ENCODE measurements at places on chromosomes 2 and 18.

DNA sequence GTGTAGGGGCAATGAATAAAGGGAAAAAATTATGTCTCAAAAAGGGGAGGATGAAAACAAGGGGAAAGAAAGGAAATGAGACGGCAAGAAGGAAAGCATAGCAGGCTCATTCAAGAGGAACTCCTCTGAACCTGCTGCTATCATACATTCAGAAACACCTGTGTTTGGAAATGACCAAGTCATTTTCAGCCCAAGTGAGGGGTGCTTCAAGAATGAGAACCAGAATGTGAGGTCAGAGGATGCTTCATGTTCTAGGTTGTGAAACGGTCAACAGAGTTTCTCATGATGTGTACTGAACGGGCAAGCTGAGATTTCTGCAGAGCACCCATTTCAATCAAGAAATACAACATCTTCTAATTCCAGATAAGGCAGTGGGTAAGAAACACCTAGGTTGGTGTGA is 1367.2 kb upstream of the CELF4 start:
- no peak for DNase-seq

GRCh38 chr2:142714600-142714999 is 162.9 kb upstream of the KYNU start:
- no peak for DNase-seq

DNA sequence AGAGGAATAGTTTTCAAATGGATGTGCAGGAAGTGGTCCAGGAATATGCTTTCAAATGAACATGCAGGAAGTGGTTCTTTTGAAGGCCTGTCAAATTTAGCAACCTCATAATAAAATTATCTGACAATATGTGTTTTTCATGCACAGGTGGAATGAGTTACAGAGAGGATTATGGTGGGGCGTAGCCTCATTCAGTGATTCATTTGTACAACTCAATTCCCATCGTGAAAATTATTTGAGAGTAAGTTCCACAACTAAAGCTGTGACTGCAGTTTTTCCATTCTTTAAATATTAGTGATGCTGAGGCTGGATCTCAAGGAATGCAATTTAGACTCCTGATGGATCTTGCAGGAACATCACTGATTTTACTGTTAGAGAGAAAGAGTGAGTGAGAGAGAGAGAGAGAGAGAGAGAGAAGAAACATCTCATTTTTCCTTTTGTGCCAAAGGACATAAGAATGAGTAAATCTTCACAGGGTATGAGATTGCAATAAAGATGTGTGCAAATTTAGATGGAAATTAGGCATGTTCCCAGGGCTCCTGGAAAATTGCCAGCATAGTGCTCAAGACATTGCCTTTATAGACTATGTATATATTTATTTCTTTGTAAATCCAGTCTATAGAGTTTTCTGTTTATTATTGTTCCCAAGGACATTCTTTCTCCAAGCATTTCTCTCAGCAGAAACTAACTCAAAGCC is 394.9 kb upstream of the ZEB2 start:
- DNase-seq: no peak

DNA sequence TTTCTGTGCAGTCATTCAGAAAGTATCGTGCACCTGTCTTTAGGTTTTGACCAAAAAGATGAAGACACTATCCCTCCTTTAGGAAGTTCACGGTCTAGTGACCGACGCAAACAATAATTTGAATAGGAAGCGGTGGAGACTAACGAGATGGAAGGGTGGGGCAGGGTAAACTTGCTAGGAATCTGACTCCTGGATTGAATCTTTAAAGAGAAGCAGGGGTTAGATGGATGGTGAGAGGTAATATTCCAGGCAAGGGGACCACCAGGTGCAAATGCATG is 651 bp upstream of the TXNL1 start:
- DNase-seq: no peak

- DNase-seq: no peak
These were observed 100.7 kb upstream of the SMAD7 start for GRCh38 chr18:49051311-49051967.

GRCh38 chr2:166115589-166115988 is 12.2 kb downstream of the SCN1A start:
- no peak for DNase-seq

DNA sequence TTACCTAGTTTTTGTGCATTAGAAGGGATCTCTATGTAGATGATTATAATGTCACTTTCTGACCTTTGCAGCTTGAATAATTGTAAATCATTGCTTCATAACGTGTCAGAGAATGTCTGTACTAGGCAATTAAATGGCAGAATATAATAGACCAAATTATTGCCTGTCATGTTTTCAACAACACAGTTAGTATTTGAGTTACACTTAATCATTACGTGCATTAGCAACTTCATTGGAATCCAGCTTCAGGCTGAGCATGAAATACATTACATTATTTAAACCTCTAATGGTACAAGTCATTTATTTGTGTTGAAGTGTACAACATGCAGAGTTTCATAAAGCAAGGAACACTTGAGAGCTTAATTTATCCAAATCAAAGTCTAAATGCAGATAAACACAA is 48.0 kb downstream of the ZNF407 start:
- DNase-seq: no peak

GRCh38 chr2:199818026-199818425 is 33.0 kb downstream of the FTCDNL1 start:
- no peak for DNase-seq

DNA sequence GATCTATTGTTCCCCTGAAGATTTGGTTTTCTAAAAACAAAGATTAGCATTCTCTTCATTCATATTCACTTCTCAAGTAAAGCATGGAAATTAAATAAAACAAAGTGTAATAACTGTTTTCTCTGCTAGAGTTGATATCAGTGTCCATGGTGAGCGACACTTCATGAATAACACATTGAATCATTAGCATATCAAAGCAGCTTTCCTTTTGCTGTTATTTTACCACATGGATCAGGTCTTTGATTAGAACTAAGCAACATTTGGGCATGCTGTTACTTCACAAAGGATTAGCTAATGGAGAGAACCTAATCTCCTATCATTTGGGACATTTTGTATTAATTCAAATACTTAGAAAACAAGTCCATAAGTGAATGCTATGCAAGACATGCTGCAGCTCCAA is 368.8 kb upstream of the CDH19 start:
- no peak for DNase-seq

DNA sequence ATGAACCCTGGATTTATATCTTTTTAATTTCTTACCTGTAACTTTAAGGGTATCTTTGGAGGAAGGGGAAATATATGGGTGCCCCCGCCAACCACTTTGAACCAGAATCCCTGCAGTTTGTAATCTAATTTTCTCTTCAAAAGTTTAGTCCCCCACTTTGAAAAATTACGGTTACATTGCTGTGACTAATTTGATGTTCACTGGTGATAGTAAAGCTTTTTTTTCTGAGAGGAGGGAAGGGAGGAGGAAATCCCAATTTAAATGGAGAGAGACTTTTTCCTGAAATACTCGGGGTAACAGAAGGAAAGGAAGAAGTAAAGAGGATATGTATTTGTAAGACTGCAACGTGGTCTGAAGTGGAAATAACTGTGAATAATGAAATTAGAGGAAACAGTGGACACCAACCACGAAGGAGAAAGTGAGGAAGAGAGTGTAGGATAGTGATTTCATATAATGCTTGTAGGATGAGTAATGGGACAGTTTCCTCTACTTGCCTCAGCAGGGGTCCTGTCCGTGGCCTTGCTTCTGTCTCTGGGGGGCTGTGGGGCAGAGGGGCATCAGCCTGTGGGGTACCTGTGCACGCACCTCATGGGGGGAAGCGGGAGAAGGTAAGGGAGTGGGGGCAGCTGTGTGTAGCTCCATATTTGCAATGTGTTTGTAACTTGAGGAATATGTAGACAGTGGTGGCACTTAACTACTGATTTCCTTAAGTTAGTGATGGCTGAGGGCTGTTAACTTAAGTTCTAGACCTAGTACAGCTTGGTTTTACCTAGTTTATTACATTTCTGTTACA is 161.1 kb downstream of the LTBP1 start:
- DNase-seq: no peak

GRCh38 chr2:55047677-55048299 is 2.5 kb downstream of the RTN4 start:
- peak; percentile 29 for DNase-seq

DNA sequence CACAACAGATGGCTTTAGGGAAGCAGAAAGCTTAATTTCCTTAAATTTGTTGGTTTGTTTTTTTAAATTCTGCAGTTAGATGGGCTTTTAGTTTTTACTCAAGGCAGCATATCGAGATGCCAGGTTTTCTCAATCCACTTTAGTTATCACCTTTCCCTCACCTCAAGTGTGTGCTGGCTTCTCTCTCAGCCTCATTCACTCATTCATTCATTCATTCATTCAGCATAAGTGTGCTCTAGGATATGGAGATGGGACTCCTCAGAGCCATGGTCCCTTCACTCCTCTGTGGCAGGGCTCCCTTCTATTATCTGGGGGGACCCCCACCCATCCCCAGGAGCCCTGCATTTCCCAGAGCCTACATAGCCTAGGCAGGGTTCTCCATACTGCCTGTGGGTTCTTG is 19.0 kb downstream of the VIL1 start:
- peak; percentile 23 for DNase-seq

DNA sequence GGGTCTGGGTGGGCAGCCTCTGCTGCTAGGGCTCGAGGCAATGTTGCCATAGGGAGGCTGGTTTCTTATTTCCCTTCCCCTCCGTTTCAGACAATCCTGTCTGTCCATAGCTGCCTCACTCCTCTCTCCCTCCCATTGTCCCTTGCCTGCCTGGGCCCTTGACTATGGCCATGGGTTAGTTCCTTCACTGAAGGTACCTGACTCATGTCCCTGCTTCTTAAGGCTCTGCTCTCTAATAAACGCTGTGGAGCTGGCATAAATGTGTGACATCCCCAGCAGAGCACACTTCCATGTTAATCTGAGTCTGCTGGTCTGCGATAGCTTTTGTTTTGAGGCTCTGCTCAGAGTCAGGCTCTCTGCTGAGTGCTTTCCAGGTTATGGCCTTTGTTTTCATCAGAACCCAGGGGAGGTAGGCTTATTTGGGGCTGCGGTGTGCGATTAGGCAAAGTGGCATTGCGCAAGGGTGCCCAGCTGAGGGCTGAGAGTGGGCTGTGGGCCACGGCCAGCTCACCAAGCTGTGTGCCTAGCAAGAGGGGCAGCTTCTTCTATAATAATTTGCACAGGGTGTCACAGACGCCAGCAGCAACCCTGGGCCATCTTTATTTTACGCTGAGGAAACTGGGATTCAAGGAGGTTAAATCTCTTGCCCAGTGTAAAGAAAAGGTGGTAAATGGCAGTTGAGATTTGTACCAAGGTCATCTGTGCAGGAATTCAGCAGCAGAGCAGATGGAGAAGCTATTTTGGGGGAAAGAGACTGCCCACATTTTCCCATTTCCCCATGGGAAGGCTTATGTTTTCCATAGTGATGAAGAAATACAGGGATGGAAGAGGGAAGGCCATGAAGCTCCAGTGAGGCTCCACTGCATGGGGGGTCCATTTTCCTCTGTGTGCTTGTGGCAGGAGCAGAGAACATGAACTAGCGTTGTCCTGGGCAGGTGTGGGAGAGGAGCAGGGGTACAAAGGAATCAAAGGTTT is 25.6 kb downstream of the MRPL33 start:
- no peak for DNase-seq

DNA sequence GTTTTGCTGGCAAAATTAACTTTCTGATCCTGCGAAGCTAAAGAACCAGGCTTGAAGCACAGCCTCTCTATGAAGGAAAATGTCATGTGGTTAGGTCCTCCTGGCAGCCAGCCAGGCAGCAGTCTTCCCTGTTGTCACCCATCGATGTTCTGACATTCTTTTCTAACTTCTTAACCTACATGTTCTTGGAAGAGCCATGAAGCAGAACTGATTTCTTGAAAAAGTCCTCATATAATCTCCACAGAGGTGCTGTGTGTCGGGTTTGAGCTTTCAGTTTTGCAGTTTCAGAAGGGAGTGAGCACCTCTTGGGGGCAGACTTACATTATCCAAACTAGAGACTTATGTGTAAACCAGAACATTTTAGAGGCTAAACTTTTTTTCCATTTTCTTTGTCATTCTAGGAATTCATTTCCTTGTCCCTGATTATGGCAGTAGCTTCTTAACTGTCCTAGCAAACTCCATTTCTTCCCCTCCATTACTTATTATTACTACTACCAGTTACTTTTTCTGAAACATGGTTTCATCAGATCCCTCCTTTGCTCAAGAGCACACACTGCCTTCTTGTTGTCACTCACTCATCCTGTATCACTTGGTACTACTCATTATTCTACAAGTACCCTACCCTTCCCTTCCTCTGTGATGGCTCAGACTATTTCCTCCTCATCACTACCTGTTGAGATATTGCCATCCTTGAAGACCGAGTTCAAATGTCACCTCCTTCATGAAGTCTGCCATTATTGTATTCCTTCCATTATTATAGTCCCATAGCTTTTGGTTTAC is 31.1 kb downstream of the DOK1 start:
- no peak for DNase-seq

DNA sequence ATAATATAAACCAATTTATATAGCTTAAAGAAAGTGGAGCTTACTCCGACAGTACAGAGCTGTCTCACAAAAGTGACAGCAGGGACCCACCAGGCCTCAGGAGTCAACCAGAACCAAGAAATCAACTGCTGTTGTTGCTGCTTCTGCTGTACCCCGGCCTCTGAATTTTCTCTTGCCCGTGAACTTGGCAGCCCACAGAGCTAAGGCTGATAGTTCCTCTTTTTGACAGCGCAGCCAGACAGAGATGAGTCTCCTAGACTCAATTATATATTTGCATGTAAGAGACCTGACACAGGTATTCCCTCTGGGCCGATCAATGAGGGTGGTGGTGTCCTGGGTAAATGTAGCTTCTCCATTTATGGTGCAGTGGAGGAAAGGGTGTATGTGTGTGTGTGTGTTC is 109.4 kb downstream of the KCTD1 start:
- DNase-seq: no peak

GRCh38 chr18:47909484-47909883 is 21.0 kb downstream of the SMAD2 start:
- DNase-seq: no peak

- DNase-seq: no peak
These were observed 27.0 kb downstream of the UXS1 start for GRCh38 chr2:106167067-106167466.

GRCh38 chr18:34031810-34032209 is 192.9 kb downstream of the NOL4 start:
- no peak for DNase-seq

DNA sequence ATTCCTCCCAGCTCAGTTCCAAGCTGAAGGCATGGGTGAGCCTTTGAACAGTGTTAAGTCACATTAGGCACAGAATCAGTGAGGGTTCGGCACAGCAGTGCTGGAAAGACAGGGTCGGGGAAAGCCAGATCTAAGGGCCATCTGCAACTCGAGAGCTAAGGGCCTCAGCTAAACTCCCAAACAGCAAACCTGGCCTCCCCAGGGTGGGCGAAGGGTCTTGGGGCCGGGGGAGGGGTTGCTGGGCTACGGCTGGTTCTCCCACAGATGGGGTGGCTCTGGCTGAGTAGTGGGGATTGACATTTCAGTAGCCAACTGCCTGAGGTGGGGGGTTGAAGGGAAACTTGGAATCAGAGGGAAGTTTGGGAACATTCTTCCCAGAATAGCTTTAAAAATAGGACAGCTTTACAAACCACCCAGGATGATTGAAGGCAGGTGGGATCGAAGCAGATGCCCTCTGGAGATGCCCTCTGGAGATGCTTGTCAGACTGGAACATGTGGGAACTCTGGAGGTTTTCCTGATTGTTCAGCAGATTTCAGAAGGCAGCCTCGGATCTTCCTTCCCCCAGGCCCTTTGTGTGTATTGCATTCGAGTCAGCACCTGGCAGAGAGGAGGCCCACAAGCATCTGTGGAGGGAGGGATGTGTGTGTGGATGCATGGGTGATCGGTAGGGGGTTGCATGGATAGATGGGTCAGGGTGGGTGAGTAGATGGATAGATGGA is 156.4 kb downstream of the SMAD7 start:
- no peak for DNase-seq
